ENCODE measurements at places on chromosomes 7 and 10.
A peak's percentile ranks its signal among the peaks of the same experiment; 100 is the strongest.

GRCh38 chr7:109391240-109391639 lies 821.6 kb downstream of the DNAJB9 start:
- DNase-seq, result no peak

- DNase-seq, result no peak
Observed at GRCh38 chr10:70053841-70054288, 1.2 kb downstream of the MACROH2A2 start.

GRCh38 chr10:27344568-27345454 lies 104.2 kb upstream of the ACBD5 start:
- DNase-seq, result no peak

GRCh38 chr10:117374506-117375359 lies 507 bp downstream of the PDZD8 start:
- no peak for DNase-seq

DNA sequence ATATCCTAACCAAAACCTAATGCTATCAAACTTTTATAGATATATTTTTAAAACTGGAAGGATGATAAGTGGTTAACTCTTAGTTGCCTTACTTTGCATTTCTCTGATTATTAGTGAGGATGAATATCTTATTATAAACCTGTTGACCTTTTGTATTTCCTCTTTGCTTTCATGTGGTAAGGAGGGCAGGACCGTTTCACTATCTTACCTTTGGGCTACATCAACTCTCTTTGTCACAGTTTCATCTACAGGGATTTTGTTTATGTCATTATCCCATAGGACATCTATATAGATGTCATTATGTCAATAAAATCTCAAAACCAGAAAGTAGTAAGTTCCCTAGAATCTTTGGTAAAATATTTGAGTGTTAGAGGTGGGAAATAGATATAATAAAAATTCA lies 219.3 kb downstream of the THSD7A start:
- DNase-seq, result no peak

DNA sequence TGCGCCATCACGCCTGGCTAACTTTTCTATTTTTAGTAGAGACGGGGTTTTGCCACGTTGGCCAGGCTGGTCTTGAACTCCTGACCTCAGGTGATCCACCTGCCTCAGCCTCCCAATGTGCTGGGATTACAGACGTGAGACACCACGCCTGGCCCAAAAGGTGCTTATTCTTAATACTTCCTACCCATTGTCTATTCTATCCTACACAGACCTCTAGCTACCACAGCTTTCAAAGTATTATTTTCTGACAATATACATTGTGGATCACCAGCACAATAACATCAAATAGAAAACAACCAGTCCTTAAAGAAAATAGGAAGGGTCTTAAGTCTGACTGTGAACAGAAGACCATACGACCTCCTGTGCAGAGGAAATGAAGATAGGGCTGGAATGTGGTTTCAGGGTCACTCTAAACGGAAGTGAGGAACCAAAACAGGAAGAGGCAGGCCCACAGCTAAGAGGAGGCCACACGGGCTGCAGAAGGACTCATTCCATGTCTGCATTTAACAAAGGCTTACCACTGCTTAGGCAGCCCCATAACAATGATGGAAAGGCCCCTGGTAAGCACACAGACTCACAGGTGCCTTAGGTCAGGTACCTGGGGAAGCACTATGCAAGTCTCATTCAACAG lies 115.2 kb downstream of the ZFAND4 start:
- peak; percentile 17 for DNase-seq
